Activated CD8-positive, alpha-beta memory T cell treated with anti-CD3 and anti-CD28 coated beads for 4 hours (primary cell): ENCODE measurements at places on chromosomes 5 and 9.

GRCh38 chr5:124740991-124741583 lies 5.4 kb downstream of the ZNF608 start:
- no peak for DNase-seq

- no peak for DNase-seq
These were observed 127.8 kb downstream of the KCNIP1 start for GRCh38 chr5:170631466-170632195.

GRCh38 chr9:8762479-8763085 lies 963.0 kb upstream of the DMAC1 start:
- DNase-seq = no peak

DNA sequence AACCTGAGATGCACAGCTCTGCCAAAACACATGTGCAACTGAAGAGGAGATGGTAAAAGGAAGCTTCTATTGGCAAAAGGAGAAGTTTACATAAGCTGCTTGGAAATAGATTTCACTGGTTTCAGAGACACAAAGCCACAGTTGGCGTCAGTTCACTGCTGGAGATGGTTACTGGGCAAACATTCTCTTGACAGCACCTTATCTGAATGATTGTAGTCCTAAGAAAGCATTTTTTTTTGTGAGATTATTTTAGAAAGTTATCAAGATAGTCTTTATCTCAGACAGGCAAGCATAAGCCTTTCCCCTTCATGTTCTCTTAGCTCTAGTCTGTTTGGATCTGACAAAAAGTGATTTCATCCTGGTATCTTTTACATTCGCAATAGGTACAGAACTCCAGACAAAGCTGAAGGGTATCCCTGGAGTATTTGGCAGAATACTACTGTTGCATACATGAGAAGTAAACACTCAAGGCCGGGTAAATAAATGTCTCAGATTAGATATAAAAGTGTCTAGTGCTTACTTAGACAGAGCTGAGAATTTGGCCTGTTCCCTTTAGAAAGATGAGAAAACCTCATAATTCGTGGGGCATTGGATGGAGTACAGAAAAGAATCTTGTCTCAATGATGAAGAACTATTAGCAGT lies 1668.0 kb upstream of the NUDT12 start:
- DNase-seq = no peak

GRCh38 chr5:119417891-119418605 lies 34.2 kb upstream of the HSD17B4 start:
- no peak for DNase-seq

DNA sequence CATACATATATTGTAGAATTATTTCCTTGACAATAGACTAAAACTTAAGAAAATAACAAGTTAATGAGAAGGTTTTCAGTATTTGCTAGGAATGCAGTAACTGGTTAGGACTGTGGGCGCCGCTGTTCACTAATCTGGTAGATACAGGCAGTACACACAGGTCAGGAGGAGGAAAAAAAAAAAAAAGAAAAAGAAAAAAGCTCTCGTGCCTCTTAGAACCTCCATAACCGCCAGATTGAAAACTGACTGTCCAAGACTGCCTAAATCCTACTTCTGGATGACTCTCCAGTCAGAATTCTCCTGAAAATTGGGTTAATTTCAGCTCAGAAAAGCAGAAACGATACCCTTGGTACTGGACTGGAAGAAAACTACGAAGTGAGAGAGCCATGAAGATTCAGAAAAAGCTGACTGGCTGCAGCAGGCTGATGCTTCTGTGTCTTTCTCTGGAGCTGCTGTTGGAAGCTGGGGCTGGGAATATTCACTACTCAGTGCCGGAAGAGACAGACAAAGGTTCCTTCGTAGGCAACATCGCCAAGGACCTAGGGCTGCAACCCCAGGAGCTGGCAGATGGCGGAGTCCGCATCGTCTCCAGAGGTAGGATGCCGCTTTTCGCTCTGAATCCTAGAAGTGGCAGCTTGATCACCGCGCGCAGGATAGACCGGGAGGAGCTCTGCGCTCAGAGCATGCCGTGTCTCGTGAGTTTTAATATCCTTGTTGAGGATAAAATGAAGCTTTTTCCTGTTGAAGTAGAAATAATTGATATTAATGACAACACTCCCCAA lies at the start of gene PCDHGA1:
Gene PCDHGA1 (plus strand): TSS at position 216 of the 782 bp plus-strand sequence.
- no peak for DNase-seq

- DNase-seq = no peak
These were observed 18.7 kb downstream of the C5orf58 start for GRCh38 chr5:170251462-170251861.

DNA sequence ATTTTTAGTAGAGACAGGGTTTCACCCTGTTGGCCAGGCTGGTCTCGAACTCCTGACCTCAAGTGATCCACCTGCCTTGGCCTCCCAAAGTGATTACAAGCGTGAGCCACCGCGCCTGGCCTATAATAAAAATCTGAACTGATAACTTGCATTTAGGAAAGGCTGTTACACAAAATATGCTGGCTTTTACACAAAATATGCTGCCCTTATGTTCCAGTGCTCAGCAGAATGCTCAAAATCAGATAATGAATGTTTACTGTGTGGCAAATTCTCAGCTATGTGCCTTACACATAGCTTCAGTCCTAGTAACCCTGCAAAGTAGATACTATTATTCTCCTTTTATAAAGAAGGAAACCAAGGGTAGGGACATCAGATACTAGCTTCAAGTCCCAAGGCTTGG lies 141.3 kb upstream of the MSX2 start:
- DNase-seq = no peak

GRCh38 chr5:131541071-131541470 lies 94.0 kb downstream of the RAPGEF6 start:
- no peak for DNase-seq

DNA sequence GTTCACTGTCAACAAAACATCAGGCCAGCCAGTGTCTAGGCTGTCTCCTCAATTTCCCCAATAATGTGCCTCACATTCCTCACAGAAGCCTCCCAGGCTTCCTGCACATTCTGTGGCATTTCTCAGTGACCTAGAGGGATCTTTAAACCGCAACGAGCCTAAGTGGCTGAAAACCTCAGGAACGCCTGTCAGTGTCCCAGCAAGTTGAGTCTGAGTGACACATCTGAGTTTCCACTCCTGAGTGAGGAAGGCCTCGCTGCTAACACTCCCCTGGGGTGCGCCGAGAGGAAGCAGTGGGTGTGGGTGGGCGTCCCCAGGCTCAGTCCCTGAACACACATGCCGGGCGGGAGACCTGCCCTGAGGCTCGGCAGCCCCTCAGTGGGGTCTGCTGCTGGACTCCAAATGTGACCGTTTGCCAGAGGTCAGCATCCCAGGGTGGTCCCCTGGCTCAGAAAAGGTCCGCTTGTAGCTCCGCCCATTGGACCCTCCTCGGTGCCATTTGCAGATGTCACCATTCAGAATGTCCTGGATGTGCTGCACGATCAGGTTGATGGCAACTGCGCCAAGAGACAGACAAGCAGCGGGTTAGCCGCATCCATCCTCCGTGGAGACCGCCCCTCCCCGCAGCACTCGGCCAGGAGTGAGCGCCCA lies 6.3 kb downstream of the UCK1 start:
- DNase-seq = no peak

DNA sequence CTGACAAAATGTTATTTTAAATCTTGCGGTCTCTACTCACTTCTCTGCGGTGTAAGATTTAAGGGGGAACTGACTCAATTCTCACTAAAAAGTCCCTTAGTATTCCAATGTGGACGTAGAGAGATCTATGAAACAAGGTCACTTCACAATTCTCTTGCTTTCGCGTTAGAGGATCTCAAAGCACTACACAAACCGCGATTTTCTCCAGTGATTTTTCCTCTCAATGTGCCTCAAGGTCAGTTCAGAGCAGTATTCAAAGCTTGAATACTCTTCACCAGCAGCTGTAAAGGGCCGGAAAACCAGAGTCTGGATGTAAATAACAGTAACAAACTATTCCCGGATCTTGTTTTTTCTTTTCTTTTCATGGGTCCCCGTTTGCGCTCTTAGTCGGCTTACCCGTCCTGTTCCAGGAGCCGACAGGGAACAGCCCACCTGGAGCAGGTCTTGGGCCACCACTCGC lies 128.2 kb downstream of the TMEM161B start:
- no peak for DNase-seq

- no peak for DNase-seq
These were observed 69.3 kb upstream of the STC2 start for GRCh38 chr5:173397516-173397915.

GRCh38 chr9:108559432-108559831 lies 296.4 kb downstream of the ACTL7B start:
- DNase-seq = no peak

- no peak for DNase-seq
These were observed 628 bp downstream of the HOMER1 start for GRCh38 chr5:79513308-79513703.

DNA sequence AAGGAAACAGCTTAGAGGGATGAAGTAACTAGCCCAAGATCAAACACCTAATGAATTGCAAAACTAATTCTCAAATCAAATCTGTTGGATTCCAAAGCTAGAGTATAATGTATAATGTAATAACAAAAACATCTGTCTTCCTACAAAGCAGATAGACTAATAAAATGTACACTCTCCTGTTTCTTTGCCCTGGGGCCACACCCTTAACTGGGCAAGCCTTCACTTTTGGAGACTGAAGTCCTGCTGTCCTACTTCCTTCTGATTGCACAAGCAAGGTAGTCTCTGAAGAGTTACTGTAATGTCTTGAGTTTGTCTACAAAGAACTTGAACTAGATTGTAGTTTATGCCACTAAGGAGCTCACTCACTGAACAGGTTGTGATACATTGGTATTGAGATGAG lies 2.5 kb downstream of the TTC1 start:
- no peak for DNase-seq

GRCh38 chr9:129401623-129402370 lies 219.1 kb downstream of the C9orf50 start:
- no peak for DNase-seq

GRCh38 chr5:5156471-5157082 lies 16.4 kb downstream of the ADAMTS16 start:
- no peak for DNase-seq

GRCh38 chr5:174725261-174725990 lies 1.0 kb downstream of the MSX2 start:
- DNase-seq = no peak

DNA sequence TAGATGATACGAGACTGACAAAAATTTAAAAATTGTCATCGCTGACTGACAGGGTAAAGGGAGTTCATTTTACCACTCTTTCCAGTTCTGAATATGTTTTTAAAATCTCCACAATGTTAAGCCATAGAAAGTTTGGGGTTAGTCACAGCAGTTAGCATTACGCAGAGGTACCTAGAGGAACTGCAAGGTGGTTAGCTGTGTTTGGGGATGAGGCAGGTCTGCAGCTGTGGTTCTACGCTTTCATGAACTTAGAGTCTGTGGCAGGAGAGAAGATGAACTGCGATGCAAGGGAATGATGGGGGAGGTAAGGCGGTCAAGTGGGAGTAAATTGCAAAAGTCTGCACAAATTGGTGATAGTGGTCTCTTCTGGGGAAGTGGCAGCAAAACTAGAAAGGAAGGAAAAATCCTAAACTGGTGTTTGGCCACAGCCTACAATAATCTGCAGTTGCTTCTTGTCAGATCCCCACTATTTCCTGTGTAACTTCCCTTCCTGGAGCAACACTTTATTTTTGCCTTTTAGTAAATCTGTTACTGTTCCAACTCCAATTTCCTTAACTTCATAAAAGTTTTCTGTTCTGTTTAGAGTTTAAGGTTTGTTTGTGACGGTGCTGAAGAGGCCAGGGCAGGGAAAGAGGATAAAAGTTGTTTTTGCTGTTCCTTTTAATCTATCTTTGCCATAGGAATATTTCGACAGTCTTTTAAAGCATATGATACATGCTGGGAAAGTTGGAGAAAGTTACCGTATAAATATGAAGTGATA lies 38.6 kb upstream of the SNX2 start:
- no peak for DNase-seq

- no peak for DNase-seq
These were observed 98.7 kb downstream of the CCDC192 start for GRCh38 chr5:127801751-127802476.

- no peak for DNase-seq
These were observed 45.1 kb downstream of the KIAA1958 start for GRCh38 chr9:112531666-112532282.

- DNase-seq = no peak
These were observed 463.1 kb downstream of the DMAC1 start for GRCh38 chr9:7336356-7337065.

- no peak for DNase-seq
These were observed 157.3 kb downstream of the ADAMTS12 start for GRCh38 chr5:33734537-33734936.

- DNase-seq = no peak
These were observed 271.5 kb downstream of the CDK5RAP2 start for GRCh38 chr9:120308495-120308894.

DNA sequence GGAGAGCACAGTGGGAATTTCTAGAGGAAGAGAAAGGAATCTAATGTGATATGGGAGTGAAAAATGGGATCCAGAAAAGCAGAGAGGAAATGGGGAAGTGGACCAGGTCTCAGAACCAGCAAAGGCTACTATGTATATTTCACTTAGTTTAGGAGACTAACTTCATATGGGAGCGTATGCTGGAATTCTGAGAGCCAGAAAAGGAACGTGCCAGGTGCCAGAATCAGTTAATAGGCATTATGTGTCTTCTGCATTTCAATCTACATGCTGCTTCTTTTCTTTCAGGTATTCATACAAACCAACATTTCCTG lies 28.5 kb upstream of the IFNA14 start:
- no peak for DNase-seq

GRCh38 chr5:7396713-7397454 lies 946 bp downstream of the ADCY2 start:
- no peak for DNase-seq

DNA sequence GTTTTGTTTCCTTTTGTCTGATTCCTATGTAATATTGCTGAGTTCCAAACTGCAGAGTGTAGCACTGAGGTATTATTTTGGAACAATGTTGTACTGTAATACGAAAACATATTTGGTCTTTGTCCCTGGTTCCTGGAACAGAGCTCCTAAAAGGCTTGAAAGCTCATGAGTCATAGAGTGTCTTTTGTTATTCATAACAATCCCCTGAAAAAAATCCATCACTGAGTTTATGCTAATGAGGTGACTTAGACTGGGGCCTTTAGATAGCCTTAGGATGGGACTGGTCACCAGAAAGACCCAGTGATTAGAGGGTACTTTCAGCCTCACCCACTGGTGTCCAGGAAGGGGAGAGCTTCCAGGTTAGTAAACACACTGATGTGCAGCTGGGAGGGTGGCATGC lies 132.7 kb upstream of the POU5F2 start:
- no peak for DNase-seq

DNA sequence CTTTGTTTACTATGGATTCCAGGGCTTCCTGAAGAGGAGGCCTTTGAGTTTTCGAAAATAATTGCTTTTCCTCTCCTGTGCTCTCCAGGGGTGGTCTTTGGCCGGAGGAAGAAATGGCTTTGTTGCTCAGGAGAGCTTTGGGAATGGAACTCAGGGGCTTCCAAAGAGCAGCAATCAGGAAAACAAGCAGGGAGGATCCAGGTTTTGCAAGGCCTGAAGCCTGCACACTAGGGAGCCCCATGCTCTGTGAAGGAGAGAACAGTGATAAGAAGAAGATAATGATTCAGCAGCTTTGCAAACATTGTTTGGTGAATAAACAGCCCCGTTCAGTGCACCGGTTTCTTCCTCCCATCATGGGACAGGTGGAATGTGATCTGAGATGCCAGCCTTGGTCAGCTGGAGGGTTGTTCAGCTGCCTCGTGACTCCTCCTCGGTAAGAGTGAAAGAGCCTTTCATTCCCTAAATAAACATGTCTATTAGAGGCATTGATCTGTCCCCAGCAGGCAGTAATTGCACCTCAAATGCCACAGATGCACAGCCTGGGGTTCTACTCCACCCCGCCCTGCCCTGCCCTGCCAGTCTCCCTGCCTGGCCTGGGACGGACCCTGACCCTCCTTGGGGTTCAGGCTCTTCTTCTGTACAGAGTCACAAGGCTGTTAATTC lies 11.5 kb upstream of the ALDH1B1 start:
- no peak for DNase-seq

GRCh38 chr5:31867219-31867618 lies 228.3 kb downstream of the PDZD2 start:
- no peak for DNase-seq
